ENCODE measurements at places on chromosomes 2 and 18.

- DNase-seq = no peak
Observed at GRCh38 chr2:45683292-45683691, 31.8 kb downstream of the PRKCE start.

GRCh38 chr18:21904856-21905255 lies 164.3 kb downstream of the MIB1 start:
- DNase-seq = no peak

- DNase-seq = no peak
Observed at GRCh38 chr2:56713161-56713676, 529.4 kb downstream of the CCDC85A start.

- no peak for DNase-seq
Observed at GRCh38 chr18:64713284-64713683, 564.4 kb upstream of the LINC00305 start.

DNA sequence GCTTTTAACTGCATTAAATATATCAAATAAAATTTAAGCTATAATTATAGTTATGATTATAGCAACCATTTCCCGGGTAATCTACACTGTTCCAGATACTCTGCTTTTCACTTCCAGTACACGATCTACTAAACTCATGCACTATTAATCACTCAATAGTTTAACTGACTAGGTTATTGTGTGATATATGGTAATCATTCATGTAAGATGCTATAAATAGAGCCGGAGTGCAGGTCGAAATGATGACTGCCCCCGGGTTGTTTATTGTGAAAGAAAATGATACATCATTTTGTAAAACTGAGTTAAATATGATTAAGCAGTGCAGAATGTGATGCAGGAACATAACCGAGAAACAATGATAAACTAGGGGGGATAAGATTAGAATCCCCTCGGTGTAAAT lies 434.6 kb upstream of the DSEL start:
- no peak for DNase-seq

- DNase-seq = no peak
Observed at GRCh38 chr2:40129725-40130124, 322.2 kb downstream of the SLC8A1 start.

GRCh38 chr18:76126327-76126726 lies 368.7 kb downstream of the ZNF516 start:
- DNase-seq = no peak

DNA sequence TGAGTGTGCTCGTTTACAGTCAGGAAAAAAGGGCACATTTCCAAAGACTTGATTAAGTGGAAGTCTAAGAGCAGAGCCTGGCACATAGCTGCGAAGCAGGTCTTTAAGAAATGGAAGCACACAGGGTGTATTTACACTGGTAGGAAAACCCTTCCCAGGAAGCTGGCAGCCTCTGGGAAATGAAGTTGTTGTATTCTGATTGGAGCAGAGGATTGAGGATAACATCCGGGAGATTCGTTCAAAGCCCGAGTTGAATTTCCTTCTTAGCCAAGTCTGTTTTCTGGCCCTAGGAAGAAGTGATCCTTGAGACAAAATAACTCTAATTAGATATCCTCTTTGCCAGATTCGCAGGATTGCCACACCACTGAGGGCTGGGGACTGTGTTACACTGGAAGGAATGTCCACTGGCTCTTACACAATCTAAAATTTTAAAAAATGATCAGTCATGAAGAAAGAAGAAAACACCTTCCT lies 75.9 kb downstream of the ITGB1BP1 start:
- DNase-seq = no peak

- DNase-seq = no peak
Observed at GRCh38 chr2:203347375-203347774, 19.2 kb downstream of the ABI2 start.

DNA sequence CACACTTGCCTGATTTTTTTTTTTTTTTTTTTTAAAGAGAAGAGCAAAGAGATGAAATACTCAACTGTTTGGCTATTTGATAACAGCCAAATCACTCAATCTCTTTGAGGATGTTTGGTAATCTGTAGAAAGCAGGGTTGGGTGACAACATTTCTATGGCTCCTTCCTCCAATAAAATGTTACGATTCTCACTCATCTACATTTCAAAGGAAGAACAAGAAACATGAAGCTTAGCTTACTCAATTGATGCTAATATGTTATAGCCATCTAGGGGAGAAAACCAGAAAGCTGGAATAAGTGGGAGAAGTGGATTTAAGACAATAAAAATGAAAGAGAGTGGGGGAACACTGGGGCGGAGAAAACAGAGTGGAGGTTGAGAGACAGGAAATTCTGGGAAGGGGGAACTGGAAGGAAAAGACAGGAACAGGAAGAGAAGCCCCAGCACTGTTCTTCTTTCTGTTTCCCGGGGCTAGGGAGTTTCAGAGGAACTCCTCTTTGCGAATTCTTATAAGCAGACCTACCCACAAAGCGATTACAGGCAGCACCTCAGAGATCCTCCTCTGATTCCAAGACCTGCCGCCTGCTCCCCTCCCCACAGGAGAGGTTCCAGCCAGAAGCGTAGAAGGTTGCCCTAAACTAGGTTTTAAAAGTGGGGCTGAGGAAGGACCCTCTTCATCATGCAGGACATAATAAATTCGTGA lies 13.3 kb downstream of the ST3GAL5 start:
- no peak for DNase-seq
